KBM-7 (cell line): ENCODE measurements at places on chromosomes 12 and 14.

DNA sequence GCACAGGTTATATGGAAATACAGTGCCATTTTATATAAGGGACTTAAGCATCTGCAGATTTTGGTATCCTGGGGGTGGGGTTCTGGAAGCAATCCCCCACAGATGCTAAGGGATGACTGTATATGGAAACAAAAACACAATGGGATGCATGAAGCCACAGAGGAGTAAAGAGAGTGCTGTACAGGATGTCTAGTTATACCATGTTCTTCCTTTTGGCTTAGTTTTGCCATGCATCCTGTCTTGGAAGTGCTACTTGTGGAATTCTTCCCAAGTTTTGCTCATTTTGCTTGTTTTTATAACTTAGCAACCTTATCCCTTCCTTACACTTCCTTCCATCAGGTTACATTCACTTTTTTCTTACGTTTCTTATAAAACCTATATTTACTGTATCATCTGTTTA is 55.6 kb downstream of the TRMT5 start:
- DNase-seq = no peak

DNA sequence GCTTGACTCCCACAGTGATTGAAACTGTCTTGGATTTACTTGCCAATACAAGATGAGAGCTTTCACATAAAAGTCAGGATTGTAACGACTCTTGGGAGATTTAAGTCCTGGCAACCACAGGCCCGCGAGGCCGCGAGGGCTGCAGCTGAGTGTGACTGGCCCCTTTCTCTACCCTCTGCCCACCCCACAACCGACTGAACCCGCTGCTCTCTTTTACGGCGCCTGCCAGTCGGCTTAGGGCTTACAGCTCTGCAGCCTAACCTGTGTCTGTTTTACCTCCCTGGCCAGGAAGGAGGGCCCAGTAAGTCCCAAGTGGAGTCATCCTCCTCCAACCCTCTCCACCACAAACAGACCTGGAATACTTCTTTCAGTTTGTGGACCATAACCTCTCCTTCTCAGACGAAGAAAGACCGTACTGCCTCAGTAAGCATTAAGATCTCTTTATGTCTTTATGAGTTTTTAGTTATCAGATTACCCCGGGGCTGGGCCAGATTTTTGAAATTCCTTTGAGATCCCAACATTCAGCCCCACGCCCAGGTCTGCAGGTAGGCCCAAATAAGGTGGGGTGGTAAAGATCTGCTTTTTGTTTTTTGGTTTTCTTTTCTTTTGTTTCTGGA is 12.6 kb upstream of the TIGAR start:
- DNase-seq = no peak

DNA sequence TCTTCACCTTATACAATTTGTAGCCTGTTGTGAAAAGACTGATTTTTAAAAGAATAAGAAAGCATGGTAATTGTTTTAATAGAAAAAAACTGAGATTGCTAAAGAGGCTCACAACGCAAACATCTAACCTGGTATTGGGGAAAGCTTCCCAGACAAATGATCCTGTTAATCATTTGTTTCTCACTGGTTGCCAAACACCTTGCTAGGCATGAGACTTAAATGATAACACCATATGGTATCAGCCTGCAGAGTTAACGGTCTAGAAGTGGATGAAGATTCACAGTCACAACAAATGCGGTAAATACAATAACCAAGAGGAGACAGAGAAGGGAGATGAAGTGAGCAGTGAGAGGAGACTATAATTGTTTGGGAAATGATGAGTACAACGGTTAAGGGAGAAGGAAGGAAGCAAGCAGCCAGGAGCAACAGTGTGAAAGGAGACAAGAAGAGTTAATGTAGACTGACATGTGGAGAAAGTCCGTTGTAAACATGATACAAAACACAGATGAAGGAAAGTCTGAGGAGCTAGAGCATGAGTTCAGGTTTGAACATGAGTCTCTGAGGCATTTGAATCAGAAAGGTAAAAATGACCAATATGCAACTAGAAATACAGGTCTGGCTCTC is 19.8 kb downstream of the GXYLT1 start:
- peak; percentile 30 for DNase-seq

DNA sequence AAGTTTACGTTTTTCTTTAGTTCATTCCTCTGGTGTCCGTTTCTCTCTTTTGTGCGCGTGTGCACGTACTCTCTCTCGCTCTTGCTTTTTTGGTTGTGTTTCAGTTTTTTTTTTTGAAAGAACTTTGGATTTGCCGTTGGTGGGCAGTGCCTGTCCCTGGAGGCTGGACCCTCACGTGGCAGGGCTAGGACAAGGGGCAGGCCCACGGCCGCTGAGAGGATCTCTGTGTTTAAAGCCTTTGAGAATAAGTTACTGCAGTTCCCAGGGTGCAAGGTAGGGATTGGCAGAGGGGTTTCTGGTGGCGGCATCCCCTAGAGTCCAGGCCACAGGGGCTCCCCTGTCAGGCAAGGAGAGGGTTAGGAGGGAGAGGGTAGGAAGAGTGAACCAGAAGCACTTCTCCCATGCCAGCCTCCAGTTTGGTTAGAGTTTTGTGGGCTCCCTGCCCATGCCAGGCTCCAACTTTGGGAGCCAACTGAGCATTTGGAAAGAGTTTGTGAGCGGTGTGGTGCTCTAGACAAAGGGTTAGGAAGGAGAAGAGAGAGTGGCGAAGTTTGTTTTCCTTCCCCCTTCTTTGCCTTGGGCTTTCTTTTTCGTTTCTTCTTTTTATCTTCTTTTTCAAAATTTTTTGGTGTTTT is 30.5 kb downstream of the ZFHX2 start:
- no peak for DNase-seq

DNA sequence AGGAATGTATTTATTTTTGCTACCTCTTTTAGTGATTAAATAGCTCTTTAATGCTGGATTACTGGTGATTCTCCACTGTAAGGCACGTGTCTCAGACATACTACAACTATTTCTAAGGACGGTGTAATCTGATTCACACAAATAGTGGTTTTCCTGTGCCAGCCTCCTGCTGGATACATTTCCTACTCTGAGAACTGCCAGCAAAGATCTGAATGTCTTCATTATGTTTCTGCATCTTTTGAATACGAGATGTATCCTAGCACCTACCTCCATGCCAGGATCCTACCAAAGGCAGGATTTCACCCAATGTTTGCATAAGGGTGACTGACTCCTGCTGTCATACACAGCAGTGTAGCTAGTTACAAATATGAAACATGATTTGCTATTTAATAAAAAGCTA is 120.6 kb downstream of the PRICKLE1 start:
- no peak for DNase-seq

DNA sequence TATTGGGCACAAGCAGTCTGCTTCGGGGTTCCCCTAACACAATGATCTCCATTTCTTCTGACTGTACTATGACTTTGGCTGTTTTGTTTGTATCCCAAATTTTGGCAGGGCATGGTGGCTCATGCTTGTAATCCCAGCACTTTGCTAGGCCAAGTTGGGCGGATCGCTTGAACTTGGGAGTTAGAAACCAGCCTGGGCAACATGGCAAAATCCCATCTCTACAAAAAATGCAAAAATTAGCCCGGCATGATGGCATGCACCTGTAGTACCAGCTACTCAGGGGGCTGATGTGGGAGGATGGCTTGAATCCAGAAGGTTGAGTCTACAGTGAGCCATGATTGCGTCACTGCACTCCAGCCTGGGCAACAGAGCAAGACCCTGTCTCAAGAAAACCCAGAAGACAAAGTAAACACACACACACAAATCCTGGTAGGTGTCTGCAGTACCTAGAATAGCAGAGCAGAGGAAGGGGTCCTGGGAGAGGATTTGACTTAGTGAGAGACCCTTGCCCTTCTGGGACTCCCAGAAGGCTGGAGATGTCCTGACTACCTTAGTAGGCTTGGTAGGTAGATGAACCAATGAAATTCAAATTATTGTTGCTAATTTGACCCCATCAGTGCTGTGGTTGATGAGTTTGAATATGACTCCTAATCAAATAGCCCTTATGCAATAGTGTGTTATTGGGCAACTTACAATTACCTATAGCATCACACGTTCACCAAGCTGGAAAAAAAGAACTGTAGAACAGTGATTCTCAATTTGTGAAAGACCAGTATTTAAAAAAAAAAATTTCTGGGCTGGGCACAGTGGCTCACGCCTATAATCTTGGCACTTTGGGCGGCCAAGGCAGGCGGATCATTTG is 6.8 kb upstream of the AEBP2 start:
- no peak for DNase-seq

DNA sequence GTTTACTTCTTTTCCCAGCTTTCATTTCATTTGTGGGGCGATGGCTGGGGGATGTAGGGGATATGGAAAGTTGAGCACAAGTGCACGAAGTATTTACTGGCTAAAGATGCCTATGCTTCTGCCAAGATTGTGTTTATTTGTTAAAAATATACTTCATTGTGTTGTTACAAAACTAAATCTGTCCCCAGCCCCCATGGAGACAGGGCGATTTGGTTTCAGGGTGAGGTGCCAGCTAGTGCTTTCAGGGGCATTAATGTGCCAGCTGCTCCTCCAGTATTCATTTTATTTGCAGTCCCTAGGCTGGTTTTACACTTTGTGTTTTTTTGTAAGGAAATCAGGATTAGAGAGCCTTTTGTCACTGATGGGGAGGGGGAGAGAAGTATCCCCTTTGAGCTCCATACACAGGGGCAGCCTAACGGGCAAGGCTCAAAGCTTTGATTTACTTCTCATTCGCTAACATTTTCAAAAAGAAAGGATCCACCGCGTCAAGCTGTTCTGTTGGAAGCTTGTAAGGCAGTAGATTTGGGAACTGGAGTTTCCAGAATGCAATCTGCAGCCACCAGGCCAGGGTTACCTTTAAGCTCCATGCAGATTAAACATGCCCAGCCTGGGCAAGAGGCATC is 198.7 kb upstream of the PLEKHG7 start:
- DNase-seq = no peak

GRCh38 chr12:111056618-111057521 is 136.5 kb upstream of the MYL2 start:
- DNase-seq = peak; percentile 86

- no peak for DNase-seq
These were observed 344.7 kb downstream of the CACNA1C start for GRCh38 chr12:2397356-2398045.

- DNase-seq = no peak
These were observed 34.8 kb downstream of the SBNO1 start for GRCh38 chr12:123329799-123330198.

DNA sequence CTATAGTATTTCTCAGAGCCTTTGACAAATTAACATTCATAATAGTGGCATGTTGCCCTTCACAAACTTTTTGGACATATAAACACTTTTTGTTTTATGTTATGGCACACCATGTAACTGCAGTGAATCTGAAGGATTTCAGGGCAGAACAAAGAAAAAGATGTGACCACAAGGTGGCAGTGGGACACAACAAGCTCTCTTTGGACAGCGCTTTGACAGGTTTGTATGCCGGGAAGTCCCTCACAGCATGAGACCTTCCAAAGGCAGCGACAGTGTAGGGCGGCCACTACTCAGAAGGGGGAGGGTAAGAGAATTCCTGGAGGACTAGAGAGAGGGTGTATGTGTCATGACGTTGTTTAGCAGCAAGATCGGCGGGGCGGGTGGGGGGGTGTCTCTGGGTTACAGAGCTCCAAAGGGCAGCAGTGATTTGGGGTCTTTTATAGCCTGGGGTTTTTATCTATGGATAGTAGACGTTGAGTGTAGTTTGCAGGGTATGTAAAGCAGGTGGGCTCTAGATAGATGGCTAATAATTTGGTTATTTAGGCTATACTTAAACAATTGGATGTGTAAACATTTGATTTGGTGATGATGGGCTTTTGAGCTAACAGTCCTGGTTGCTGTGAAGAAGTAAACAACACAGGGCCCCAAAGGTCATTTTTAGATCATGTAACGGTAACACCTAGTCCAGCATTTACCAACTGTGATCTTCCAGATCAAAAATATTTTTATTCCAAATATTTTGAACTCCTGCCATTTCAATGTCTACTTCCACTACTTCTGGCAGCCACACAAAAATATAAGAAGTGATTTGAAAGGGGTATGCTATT is 22.9 kb downstream of the ETFBKMT start:
- DNase-seq = peak; percentile 92

DNA sequence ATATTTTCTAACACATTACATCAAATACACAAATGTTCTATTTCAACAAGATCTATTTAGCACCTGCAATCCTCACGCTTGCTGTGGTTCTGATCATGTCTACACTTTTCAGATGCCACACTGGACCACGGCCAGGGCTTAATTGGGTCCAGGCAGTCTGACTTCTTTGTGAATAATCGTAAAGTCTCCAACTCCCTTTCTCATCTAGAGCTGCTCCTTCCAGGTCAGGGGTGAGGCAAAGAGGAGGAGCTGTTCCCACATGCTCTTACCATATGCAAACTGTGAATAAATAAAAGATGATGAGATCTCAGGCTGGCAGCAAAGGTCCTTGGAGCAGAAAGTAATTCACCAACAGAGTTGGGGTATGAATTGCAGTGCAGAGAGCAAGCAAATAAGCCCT is 316.6 kb downstream of the GLT1D1 start:
- no peak for DNase-seq

DNA sequence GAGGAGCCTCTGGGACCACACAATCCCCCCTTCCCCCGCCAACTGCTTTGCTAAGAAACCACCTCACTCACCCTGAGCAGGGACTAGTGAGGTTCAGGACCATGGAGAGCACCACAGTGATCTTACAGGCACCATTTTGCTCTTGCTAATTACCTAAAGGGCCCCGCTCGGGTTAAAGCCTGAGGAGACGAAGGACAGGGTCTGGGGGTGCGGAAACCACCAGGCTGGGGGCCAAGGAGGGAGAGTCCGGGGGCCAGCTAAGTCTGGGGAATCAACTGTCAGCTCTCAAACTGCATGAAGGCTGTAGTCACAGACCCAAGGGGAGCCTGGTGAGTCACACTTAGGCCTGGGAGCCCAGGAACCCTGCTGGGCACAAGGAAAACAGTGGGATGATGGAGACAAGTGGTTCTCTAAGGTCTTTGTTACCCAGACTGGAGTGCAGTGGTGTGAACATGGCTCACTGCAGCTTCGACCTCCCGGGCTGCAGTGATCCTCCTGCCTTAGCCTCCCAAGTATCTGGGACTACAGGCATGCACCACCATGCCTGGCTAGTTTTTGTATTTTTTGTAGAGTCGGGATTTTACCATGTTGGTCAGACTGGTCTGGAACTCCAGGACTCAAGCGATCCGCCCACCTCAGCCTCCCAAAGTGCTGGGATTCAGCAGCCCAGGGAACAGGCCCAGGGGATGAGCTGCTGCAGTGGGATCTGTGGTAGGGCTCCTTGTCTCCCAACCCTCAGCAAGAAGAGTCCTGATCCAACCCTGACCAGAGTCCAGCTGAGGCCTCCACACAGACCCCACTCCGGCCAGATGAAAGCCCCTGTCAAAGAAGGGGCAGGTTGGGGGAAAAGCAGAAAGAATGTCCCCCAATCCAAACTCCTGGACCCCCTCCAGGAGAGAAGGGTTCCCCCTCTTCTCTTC is 98.8 kb downstream of the CALM1 start:
- peak; percentile 67 for DNase-seq

- no peak for DNase-seq
These were observed 659.2 kb downstream of the SLC16A7 start for GRCh38 chr12:60255044-60255443.
